Prostate gland (tissue), 2 donors: ENCODE measurements at places on chromosomes 2 and 18. TPM values are rescaled to one million over a fixed set of nuclear protein-coding genes. Genes with fewer than 3 reads are reported as not detected.

GRCh38 chr2:172285010-172285621 lies 142.3 kb upstream of the ITGA6 start:
- no peak for DNase-seq

DNA sequence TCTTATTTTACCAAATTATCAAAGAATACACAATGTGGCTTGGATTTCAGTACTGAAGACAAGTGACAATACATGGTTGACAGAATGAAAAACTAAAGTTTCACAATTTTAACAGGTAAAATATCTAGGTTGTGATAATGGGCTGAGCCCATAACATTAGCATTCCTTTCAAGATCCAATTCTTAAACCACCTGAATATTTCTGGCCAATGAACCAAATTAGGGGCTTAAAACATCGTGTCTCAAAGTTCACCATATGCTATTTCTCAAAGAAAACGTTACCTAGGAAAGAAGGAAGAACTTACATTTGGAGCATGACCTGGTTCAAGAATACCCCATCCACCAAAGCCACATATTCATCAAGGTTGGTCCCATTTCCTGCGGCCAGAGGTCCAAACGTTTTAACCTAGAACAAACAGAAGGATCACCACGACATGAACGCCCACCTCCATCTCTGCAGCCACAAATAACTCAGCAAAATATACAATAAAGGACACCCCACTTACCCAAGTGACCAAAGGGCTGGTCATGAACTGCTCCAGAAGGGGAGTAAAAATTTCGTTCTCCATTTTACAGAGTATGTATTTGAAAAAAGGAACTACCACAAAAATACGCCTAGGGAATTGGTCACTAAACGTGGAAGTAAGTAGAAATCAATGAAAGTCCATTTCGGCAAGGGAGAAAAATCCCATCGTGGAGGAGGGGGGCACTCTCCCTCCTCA lies 984 bp downstream of the CCDC88A start:
- no peak for DNase-seq

DNA sequence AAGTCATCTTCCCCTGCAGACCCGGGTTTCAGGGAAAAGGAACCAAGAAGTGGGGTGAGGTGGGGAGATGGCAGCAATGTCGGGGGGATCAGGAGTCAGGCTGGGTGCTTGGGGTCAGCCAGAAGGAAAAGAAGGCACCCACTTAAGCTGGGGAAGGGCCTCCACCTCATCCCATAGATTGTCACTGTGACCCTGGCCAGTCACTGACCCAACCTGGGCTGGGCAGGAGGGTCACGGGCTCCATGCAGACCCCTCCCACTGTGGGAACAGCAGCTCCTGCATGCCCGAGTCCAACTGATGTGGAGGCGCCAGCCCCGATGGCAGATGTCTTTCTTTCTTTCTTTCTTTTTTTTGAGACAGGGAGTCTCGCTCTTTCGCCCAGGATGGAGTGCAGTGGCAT lies 53.6 kb upstream of the HAAO start:
- no peak for DNase-seq

DNA sequence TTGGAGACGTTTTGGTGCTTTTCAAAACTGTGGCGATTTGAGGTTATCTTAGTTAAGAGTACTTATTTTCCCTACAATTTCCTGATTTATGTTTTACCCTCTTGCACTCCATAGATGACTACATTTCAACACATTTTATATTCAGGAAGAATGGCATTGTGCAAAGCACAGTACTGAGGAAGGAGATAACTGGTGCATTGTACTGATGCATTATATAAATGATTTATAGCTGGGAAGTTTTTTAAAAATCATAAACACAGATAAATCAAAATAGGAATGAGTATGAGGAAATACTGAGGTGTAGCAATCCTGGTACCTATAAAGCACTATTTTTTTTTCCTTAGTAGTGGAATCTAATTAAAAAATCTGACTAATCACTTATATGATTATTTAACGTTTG lies 5.6 kb downstream of the REL start:
- DNase-seq: no peak

GRCh38 chr2:85697096-85697495 lies 2.9 kb downstream of the GNLY start:
- DNase-seq: no peak

GRCh38 chr2:190964170-190964795 lies 49.7 kb downstream of the STAT1 start:
- DNase-seq: no peak

GRCh38 chr2:201600906-201601305 lies 42.4 kb downstream of the TMEM237 start:
- DNase-seq: no peak

DNA sequence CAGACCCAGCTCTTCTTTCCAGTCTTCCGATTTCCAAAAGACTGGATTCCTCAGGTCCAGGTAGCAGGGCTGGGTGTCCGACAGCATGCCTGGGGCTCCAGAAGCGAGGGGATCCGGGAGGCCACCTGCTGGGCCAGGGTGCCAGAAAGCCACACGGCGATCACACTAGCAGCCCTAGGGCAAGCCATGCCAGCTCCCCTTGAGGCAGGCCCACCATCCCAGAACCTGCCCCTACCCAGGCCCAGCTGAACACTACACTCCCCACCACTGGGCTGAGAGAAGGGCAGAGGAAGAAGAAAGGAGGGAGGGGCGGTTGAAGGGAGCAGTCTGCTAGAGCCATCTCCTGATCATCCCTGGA lies 163.1 kb downstream of the TNS1 start:
- no peak for DNase-seq

- no peak for DNase-seq
Measured at GRCh38 chr2:134304394-134305108, 50.7 kb downstream of the MGAT5 start.

DNA sequence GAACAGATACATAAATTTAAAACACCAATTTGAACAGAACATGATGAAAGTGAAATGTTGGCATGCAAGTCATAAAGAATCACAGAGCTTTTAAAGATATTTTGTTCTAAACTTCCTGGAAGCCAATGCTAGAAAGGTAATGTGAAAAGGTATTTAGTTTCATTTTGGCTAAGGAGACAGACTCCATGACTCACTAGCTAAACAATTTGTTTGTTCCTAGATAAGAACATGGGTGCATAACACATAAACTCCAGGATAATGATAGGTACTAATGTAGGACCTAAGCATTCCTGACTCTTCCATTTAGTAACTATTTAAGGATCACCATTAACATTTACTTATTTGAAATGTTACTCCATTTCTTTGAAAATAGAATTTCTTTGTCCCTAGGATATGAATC lies 292.5 kb upstream of the CNTNAP5 start:
- DNase-seq: no peak

DNA sequence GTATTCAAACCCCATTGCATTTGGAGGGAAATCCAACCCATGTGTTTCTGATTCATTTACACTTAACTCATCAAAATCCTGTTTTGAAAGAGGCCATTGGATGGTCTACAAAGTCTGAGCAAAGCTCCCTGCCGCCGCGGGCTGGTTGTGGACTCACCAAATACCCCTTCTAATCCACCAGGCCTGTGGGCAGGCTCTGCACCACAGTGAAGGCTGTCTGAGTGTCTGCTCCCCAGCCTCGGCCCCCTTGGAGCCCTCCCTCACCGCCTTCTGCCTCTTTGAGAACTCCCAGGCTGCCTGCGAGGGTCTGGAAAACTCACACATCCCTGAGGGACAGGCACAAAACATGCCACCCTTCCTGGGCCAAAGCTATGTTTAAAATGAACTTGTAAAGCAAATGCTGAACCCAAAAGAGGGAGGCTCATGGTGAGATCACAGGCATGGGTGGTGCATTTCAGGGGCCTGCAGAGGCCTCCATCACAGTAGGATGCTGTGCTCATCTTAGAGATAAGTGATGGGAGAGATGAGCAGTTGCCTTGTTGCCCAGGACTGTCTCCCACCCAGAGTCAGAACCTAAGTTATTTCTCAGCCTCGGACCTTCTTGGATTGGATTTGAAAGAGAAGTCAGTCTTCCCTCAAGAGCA lies 225.0 kb downstream of the CYP26B1 start:
- no peak for DNase-seq

- DNase-seq: no peak
Measured at GRCh38 chr2:122255924-122256323, 500.5 kb downstream of the TSN start.

DNA sequence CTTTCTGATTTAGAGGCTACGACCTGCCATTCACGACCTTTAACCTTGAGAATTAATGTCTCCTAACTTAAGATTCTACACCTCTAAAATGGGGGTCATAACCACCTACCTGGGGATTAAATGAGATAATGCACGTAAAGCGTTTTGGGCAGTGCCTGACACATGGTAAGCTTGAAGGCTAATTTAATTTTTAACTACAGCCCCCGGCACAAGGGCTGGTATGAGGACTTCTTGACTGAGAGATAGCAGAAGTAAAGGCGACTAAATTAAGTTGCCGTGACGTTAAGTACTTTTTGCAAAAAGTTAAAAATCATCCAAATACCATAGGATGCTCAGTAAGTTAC lies 549 bp downstream of the MRPL35 start:
- no peak for DNase-seq

DNA sequence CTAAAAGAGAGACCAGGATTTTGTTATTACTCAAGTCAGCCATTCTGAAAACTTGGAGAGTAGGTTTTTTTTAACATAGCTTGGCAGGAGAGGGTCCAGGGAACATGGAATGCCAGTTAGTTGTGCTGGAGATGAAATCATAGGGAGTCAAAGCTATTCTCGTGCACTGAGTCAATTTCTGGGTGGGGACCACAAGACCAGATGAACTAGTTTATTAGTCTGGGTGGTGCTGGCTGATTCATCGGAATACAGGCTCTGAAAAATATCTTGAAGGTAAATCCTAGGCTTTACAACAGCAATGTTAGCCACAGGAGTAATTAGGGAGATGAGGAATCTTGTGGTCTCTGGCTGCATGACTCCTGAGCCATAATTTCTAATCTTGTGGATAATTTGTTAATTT lies 921.4 kb downstream of the TRIB2 start:
- no peak for DNase-seq

DNA sequence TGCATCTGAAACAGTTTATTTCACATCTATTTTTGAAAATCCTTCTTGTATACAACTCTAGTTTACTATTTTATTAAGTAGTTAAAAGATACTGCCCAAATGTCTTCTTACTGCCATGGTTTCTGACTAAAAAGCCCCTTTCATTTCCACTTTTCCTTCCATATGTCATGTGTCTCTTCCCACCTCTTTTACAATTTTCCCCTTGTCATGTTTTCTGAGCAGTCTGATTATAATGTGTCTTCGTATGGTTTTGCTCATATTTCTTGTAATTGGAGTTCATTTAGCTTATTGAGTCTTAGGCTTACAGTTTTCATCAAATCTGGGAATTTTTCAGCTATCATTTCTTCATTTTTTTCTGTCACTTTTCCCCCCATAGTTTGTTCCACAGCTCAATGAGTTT lies 813.9 kb upstream of the GYPC start:
- no peak for DNase-seq

DNA sequence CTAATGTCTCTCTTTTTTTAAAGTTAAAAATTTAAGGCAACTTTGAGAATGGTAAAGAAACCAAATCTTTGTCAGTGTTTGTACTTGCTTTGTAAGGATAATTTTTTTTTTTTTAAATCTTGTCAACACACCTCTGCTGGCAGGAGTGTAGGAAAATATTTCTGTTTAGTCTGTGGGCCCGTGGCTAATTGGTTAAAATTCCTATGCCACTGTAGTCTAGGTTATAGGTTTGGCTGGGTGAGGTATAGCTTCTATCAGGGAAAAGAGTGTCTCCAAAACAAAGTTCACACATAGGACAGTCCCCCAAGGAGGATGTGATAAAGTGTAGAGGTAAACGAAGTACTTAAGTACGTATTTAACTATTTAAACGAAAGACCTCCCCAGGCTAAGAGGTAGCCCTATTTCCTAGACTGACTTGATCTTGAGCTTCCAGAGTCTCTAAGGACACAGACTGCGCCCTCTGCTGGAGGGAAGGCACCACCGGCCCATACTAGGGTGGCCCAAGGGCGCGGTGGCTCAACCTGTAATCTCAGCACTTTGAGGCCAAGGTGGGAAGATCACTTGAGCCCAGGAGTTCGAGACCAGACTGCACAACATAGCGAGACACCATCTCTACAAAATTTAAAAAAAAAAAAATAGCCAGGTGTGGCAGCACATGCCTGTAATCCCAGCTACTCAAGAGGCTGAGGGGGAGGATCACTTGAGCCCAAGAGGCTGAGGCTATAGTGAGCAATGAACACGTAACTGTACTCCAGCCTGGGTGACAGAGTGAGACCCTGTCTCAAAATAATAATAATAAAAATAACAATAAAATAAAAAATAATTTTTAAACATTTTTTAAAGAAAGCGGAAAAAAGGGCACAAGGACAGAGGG lies 8.9 kb downstream of the TEX44 start:
- DNase-seq: peak; percentile 77

- DNase-seq: peak; percentile 69
Measured at GRCh38 chr2:241877989-241878970, 8.8 kb downstream of the RTP5 start.

GRCh38 chr18:61643884-61644647 lies 248.7 kb downstream of the RNF152 start:
- no peak for DNase-seq

GRCh38 chr2:47488870-47489584 lies 86.1 kb downstream of the MSH2 start:
- no peak for DNase-seq

DNA sequence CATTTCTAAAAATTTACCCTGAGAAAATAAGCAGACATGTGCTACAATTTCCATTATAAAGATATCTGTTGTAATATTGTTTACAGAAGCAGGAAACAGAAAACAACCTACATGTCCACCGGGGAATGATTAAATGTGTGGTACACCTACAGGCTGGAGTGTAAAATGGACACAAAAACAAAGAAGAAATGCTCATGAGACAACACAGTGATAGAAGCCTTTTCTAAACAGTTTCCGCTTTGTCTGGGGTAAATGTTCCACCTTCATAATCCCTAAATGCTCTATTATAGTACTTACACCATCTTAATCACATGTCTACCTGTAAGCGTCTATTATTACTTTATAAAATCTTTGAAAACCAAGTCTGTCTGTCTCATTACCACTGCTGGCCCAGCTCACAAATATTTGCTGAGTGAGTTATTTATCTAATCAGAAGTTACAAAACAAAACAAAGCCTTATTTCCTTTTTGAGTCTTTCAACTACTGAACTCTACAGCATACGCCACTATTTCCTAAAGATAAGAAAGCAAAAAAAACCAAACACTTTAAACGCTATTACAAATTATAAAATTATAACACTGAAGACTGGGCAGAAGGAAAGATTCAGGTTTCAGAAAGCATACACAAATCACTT lies 95.3 kb downstream of the PIGN start:
- DNase-seq: no peak

- DNase-seq: no peak
Measured at GRCh38 chr2:241865416-241865956, 4.0 kb upstream of the RTP5 start.

GRCh38 chr2:181183878-181184542 lies 203.6 kb downstream of the UBE2E3 start:
- DNase-seq: no peak

MOGAT1 gene
- not detected for total RNA-seq

THSD7B gene
- total RNA-seq: 5.4 TPM

PIEZO2 gene
- 19.0 TPM for total RNA-seq

SPAG16 gene
- total RNA-seq: 27.1 TPM

ZNF512 gene
- 31.4 TPM for total RNA-seq

STK25 gene
- total RNA-seq: 169 TPM

C2orf72 gene
- 13.0 TPM for total RNA-seq

GORASP2 gene
- total RNA-seq: 67.6 TPM

CENPA gene
- total RNA-seq: 0.23 TPM

ANKRD30BL gene
- not detected for total RNA-seq

GKN1 gene
- total RNA-seq: not detected
